A172 (cell line): ENCODE measurements at places on chromosomes 7 and 10. TPM values are rescaled to one million over a fixed set of nuclear protein-coding genes. Genes with fewer than 3 reads are reported as not detected.

Gene SPDYE2B
- not detected in 2 replicates for total RNA-seq

Gene FRMD4A
- total RNA-seq: 21.2 and 24.1 TPM in 2 replicates

Gene CRYGN
- 1.2 TPM in 1 of 2 replicates, not detected in the other for total RNA-seq

Gene MMRN2
- total RNA-seq: 1.7 TPM in 1 of 2 replicates, not detected in the other

Gene HOXA3
- total RNA-seq: 0.07 and 0.41 TPM in 2 replicates

Gene TYW1B
- total RNA-seq: 1.2 and 1.3 TPM in 2 replicates

Gene SPAM1
- total RNA-seq: not detected in 2 replicates

Gene OR2A7
- total RNA-seq: not detected in 2 replicates

Gene ANKRD30A
- not detected in 2 replicates for total RNA-seq

Gene C10orf53
- total RNA-seq: not detected in 2 replicates

Gene NPFFR1
- total RNA-seq: 0.02 TPM in 1 of 2 replicates, not detected in the other

Gene HNRNPH3
- 30.4 and 31.8 TPM in 2 replicates for total RNA-seq

Gene GLRX3
- 158 and 197 TPM in 2 replicates for total RNA-seq

Gene WDR86
- 0.10 TPM in 1 of 2 replicates, not detected in the other for total RNA-seq

Gene PRPS1L1
- total RNA-seq: not detected in 2 replicates

Gene VENTX
- not detected in 2 replicates for total RNA-seq

Gene LRRTM3
- total RNA-seq: not detected in 2 replicates

Gene ZNF479
- total RNA-seq: not detected in 2 replicates

Gene TDRD1
- total RNA-seq: 0.02 TPM in 1 of 2 replicates, not detected in the other

Gene HYAL4
- not detected in 2 replicates for total RNA-seq
